ENCODE measurements at places on chromosomes 1 and 21.

DNA sequence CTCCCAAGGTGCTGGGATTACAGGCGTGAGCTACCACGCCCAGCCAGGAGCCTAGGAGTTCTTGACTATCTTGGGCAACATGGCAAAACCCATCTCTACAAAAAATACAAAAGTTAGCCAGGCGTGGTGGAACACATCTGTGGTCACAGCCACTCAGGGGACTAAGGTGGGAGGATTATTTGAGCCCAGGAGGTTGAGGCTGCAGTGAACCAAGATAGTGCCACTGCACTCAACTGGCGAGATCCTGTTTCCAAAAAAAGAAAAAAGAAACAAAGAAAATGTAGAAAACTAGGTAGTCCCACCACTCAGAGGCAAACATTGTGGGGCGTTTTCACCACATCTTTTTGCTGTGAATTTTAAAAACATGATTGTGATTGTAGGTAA lies 141.3 kb downstream of the ZZZ3 start:
- DNase-seq = no peak

- no peak for DNase-seq
Observed at GRCh38 chr1:2547210-2548067, 8.7 kb upstream of the TNFRSF14 start.

DNA sequence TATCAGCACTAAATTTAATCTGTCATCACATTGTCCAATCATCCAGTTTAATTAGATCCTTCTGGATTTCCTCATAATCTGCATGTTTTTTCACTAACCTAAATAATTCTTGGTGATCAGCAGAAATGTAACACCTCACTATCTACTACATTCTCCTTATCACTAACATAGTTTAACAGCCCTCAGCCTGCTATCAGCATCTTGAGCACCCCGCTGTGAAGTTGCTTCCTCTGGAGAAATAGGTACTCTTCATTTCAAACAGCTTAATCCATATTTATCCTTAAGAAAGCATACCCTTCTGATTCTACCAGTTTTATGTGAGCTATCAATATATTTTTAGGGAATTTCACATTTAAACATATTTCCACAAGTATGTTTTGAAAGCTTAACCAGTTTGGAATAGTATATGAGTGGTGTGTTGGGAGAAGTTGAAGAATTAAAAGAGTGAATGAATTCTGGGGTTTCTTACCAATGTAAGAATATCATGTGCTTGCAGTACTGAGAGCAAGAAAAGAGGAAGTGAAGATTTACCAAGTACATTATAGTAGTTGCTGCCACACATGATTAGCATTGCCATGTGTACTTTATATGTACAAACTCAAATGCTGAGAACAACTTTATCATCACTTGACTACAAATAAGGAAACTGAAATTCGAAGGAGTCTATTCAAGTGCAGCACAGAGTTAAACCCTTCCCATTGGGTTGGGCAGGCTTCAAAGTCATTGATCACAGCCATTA lies 771.1 kb upstream of the ADGRL4 start:
- no peak for DNase-seq

- DNase-seq = no peak
Observed at GRCh38 chr21:42367367-42368165, 1.2 kb upstream of the TFF1 start.

- DNase-seq = no peak
Observed at GRCh38 chr21:42059721-42060120, 11.4 kb upstream of the UMODL1 start.

- DNase-seq = no peak
Observed at GRCh38 chr1:58620926-58621325, 43.9 kb upstream of the TACSTD2 start.
